Stimulated activated CD8-positive, alpha-beta memory T cell treated with anti-CD3 and anti-CD28 coated beads, Interleukin-7, amount 100 ng/mL, for 4 hours (primary cell): ENCODE measurements at places on chromosomes 4 and X.

- no peak for DNase-seq
These were observed 16.2 kb downstream of the DGKQ start for GRCh38 chr4:957231-957580.

DNA sequence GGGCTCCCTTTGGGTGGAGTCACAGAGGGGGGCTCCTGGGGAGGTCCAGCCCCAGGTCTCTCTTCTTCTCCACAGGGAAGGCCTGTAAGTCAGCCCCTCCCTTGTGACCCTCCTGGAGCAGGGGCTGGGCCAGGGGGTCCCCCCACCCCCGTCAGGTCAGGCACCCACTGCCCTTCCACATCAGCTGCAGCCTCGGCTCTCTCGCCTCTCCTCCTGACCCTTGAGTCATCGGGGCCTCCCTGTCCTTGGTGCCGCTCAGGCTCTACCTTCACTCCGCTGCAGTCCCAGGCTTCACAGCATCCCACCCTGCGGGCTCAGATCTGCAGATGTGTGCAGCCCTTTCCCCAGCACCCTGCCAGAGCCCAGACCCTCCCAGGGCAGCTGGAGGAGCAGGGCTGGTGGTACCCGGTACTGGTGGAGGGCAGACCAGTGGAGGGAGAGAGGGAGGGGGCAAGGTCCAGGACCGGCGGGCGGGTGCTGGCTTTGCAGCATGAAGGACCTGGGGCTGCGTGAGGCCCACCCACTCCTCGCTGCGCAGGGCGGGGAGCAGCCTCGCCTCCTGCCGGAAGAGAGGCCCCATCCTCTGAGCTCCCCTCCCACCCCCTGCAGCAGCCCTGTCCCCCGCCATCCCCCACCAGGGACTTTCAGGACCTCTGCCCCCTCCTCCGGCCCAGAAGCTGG is 117.1 kb downstream of the FAM53A start:
- DNase-seq: no peak

GRCh38 chrX:135330706-135331105 is 21.4 kb downstream of the ETDC start:
- DNase-seq: no peak

- DNase-seq: no peak
These were observed 260.7 kb downstream of the INPP4B start for GRCh38 chr4:142585411-142585810.

DNA sequence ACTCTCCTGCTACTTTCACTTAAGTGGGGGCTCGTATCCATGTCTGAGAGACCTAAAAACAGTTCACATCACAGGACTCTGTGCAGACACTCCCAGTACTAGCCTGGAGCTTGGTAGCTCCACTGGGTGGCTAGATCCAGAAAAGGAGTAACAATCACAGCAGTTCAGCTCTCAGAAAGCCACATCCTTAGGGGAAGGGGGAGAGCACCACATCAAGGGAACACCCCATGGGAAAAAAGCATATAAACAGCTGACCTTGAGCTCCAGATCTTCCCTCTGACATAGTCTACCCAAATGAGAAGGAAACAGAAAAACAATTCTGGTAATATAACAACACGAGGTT is 175.8 kb downstream of the FAM13A start:
- DNase-seq: no peak

- no peak for DNase-seq
These were observed 5.3 kb downstream of the EDA2R start for GRCh38 chrX:66633541-66633940.

- no peak for DNase-seq
These were observed 10.0 kb downstream of the CITED1 start for GRCh38 chrX:72295745-72296144.

GRCh38 chrX:49312176-49312575 is 8.7 kb downstream of the GAGE10 start:
- DNase-seq: no peak

DNA sequence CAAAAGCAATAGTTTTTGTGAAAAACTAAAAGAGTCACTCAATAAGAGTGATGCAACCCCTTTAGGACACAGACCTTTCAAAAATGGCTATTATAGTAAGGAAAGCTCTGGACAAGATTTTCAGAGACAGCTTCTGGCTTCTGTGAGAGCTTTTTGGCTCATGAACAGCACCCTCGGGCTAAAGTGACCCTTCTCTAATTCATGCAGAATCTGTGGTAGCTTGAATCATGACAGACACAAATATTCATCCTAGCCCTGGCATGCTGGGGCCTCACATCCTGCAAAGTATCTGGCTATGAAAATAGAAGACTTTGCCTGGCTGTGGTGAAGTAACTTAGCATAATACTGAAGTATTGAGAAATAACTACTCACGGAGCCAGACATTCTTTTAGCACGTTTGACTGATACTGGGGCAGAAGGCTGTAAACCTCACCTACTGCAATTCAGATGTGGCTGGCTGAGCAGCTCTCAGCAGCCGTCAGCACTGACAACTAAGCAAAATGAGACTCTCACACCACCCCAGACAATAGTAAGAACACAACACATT is 327.3 kb downstream of the MAPK10 start:
- no peak for DNase-seq

DNA sequence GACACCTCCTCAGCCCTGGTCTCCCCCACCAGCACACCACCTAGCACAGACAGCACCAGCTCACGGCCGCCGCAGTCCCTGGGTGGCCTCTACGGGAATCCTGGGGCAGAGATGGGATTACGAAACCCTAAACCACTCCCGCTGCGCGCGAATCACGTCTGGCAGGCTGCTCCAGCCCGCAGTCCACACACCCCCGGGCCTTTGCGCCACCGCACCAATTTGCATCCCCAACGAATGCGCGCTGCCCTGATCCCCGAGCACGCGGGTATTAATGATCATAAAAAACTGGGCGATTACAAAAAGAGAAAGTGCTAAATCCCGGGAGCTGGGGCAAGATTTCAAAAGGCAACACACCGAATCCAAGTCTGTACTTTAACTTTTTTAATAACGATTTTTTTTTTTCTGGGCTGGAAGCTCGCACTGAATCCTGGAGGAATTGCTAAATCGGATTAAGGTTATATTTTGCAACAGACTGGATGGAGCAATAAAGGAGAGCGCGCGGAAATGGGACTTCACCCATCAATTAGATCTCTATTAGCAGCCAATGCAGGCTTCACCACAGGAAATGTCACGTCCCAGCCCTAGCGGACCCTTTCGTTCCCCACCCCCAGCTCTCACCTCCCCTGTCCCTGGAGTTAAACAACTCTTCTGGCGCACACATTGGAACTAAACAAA is 69.8 kb upstream of the TMEM33 start:
- no peak for DNase-seq

GRCh38 chr4:176548571-176548970 is 228.8 kb downstream of the SPCS3 start:
- DNase-seq: no peak

GRCh38 chrX:24231131-24231540 is 81.6 kb downstream of the ZFX start:
- no peak for DNase-seq

DNA sequence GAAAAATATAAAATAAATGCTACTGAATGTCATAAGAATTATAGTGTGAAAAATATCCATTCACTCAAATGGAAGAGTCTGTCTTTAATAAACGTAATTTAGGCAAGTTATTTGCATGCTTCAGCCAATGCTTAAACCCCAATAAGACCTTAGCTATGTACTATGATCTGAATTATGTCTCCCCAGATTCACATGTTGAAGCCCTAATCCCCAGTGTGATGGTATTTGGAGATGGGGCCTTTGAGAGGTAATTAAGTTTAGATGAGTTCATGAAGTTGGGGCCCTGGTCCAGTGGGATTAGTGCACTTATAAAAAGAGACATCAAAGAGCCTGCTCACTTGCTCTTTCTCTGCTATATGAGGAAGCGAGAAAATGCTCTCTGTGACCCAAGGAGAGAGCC is 28.7 kb downstream of the SLC39A8 start:
- no peak for DNase-seq

DNA sequence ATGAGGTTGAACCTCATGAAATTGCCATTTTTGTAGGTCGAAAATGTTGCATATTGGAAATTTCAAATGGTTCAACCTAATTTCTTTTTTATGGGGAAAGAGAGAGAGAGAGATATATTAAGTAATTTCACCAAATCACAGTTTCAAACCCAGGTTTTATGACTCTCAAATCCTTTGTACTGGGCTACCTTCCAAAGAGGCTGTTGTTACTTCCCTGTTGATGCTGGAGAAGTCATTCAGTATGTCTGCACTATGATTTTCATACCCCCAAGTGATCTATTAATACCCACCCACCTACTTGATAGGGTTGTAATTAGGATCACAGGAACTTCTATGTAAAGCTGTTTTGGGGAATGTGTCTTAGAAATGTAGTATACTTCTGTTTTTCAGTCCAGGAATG is 109.9 kb downstream of the ZNF330 start:
- DNase-seq: no peak

GRCh38 chr4:3874028-3874415 is 107.8 kb downstream of the ADRA2C start:
- no peak for DNase-seq

DNA sequence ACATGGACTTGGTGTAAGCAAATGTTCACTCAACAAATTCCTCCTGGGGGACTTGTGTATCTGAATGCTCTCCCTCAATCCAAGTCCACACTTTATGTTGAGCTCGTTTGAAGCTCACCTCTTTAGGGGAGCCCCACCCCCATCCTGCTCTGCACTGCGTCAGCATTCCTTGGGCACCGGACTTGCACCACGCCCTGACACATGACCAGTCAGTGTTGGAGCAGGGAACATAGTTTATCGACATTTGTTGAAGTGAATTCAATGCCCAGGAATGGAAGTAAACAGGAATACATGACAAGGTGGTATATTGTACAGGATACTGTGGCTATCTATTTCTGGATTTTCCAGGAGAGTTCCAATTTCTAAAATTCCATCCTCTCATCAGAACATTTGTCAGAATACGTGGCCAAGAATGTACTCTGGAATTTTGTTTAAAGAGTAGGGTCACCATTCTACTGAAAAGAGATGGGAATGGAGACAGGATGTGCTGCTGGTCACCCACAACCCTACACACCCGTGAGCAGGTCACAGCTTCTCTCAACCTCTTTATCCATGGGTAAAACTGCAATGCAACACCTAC is 60.0 kb upstream of the LNX1 start:
- DNase-seq: no peak

DNA sequence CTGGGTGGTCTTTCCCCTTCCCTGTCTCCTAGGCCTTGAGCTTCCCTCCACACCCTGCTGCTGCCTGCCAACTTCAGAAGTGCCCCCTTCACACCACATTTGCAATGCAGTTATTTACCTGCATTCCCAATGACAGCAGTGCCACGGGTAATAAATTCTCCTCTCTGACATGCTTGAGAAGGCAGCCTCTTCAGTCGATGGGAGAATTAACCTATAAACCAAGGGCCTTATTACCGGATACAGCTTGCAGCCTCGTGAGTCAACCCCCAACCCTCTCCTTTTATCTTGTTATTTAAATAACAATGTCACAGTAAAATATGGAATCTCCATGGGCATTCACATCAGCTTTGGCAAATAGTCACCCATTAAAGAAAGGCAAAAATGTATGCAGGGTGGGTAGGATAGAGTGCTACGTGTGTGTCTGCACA is 34.7 kb upstream of the LGI2 start:
- DNase-seq: no peak

DNA sequence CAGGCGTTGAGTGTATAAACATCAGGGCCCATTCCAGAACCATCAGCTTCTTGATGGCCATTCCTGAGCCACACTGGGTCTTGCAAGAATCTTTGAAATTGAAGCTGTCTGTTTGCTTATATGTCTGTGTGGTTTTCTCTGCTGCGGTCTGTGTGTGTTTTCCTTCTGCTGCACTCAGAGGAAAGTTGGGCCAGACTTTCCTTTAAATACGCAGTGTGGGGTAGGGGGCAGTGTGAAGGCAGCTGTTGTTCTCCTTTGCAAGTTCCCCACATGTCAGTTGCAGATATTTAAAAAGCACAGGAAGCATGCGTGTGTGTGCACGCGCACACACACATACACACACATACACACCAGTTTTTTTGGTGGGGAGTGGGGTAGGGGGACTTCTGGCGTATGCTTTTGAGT is 32.1 kb downstream of the CCKAR start:
- no peak for DNase-seq

DNA sequence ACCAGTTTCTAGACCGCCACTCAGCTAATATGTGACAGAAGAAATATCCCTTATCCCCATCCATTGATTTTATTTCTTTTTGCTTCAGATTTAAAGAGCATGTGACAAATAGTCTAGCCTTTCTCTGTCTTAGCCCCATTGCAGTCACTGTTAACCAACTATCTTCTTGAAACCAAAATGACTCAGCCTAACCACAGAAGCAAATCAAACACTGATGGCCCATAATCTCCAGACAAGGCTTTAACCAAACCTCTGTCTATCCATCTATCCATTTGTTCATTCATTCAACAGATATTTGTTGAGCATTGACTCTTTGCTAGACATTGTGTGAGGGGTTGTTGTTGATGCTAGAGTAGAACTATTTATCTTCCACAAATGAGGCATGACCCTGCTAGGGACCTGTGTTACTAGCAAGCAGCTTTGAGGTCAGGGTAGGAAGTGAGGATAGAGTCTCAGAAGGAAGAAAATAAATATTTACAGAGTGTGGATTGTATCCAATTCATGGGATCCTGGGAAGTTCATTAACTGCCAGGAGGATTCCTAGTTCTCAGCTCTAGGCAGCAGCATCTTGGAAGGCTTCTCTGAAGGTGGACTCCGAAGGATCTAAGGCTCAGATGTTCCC is 22.5 kb downstream of the HNRNPH2 start:
- DNase-seq: no peak

GRCh38 chr4:147516133-147516532 is 35.2 kb downstream of the EDNRA start:
- no peak for DNase-seq
